Left lung (tissue), 14 donors: ENCODE measurements at places on chromosomes 2 and 18.

DNA sequence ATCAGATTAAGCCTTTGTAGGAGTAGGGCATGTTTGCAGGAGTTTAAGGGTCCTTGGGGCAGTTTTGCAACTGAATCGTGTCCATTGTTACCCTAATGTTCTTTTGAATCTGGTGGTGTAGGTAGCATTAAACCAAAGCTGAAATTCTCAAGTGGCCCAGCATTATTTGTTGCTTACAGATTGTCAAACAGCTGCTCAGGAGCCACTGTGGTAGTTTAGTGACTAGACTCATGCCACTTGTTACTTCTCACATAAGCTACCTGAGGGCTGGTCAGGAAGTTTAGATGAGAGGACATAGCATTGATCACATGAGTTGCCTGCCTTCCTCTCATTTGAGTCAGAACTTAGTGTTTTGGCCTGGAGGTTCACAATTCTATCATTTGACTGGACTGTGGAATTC, 157.6 kb downstream of the HAUS1 start:
- no peak for DNase-seq

DNA sequence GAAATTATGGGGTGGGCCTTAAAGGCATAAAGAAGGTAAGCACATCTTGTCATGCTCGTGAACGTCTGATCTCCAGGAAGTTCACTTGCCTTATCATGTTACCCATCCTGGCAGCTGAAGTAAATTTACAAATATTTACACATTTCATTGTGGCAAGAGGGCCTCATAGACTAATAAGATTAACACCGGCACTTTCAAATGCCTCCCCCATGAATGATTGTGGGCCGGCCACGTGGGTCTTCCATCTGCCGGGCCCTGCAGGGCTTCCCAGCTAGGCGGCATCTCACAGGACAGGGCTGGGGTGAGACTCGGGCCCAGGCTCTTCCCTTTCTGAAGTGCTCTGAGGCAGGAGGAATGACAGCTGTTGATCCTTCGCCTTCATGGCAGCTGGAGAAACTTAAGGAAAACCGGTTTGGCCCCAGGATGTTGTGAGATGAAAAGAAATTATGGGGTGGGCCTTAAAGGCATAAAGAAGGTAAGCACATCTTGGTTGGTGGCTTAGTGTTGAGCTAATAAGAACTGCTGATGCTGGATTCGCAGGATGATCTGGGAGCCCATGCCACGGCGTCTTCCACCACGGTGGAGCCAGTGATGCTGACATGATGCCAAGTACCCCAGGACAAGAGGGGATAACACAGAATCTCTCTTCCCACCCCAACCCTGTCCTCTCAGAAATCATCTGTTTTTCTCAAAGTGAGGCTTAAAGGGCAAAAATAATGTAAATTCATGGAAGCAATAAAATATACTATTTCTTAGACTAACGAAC, 176.3 kb downstream of the SEPTIN10 start:
- DNase-seq: no peak

DNA sequence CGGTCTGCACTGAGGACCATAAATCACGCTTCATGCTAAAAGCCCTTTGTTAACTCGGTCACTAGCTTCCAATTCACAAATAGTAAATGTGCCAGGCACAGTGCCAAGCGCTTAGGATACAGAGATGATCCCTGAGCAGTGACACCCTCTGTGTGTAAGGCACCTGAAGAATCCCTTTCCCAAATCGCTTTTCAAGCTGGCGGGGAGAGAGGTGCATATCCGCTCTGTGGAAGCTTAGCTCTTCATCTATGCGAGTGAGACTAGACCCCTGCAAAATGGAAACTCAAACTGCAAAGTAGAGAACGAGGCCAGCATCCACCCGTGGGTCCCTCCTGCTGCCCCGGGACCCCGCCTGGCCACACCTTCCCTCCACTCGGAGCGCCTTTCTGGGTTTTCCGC, 2.4 kb downstream of the PIEZO2 start:
- DNase-seq: no peak

DNA sequence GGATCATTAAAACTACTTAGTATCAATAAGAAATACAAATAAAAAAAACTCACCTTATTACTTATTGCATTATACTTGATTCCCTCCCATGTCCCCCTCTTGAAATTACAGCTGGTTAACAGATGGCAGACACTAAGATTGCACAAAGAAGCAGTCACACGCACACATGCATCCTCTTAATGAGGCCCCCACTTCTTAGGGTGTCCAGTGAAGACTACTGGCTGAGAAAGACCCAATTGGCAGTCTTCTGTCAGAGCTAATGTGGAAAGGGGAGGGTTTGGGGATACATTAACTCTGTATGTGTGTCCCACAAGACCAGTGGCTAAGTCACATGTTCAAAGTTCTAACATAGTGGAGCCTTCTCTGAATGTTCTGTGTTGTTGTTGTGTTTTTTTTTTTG, 210.7 kb downstream of the MTX2 start:
- no peak for DNase-seq

- DNase-seq: no peak
These were observed 36.6 kb upstream of the LNPK start for GRCh38 chr2:176038694-176039093.

DNA sequence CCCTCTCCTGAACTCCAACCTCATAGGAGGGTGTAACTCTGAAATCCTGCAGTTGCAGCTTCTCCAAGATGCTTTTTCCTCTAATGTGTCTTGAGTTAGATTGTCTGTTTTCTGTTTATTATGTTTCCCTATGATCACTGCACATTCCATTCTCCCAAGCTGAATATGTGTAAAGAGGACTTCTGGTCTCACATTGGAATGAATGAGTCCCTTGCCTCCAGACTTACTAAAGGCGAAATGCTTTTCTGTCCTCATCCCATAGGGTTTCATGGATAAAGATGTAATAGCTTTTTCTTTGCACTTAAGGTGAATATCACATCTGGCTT, 35.5 kb upstream of the CYP27A1 start:
- no peak for DNase-seq

- DNase-seq: no peak
These were observed 68.4 kb downstream of the SP3 start for GRCh38 chr2:173896755-173897154.

- no peak for DNase-seq
These were observed 363.6 kb downstream of the RNF144A start for GRCh38 chr2:7280790-7281189.
